ENCODE measurements at places on chromosomes 5 and 9. TPM values are rescaled to one million over a fixed set of nuclear protein-coding genes. Genes with fewer than 3 reads are reported as not detected.

DNA sequence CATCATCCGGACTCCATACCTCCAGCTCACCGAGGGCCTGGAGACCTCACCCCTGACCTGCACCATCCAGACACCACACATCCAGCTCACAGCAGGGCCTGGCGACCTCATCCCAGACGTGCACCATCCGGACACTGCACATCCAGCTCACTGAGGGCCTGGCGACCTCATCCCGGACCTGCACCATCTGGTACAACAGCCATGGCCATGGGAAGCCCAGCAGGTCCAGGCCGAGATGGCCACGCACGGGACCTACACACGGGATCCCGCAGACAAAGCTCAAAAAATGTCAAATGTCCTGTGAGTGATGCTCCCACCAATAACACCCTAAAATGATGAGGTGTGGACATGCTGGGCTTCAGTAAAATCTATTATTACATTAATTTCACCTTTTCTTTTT, 9.7 kb downstream of the TERT start:
- DNase-seq, result no peak

DNA sequence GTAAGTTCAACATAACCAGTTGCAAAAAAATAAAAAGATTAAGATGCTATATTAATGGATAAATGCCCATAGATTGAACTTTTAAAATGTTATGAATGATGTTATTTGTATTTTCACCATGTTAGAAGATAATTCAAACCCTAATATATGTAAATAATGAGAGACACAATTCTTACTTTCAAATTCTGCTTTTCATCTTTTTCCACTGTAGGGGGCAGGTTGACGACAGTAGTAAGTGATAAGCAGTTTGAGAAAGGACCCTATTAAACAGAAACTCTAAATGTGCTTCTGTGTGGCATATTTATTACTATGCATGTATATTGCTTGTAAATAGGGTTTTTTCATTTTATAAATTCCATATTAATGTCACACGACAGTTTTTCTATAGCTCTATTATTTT, 591.1 kb downstream of the SEMA5A start:
- DNase-seq, result no peak

- DNase-seq, result no peak
Observed at GRCh38 chr5:97998941-97999340, 774.5 kb upstream of the RGMB start.

DNA sequence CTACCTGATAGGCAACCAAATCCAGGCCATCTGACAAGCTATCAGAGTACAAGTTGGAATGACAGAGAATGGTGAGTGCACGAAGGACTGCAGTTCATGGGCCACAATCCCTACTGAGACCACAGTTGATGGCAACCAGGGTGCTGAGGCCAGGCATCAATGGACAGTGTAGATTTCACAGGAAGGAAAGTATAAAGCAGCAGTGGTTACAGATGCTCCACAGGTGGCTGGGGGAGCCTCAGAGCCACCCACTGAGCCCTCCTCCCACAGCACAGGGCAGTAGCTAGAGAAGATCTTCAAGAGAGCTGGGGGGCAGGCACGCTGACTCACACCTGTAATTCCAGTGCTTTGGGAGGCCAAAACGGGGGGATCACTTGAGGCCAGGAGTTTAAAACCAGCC, 49.4 kb downstream of the RETREG1 start:
- no peak for DNase-seq

- DNase-seq, result no peak
Observed at GRCh38 chr9:117777823-117778222, 73.6 kb downstream of the TLR4 start.

- no peak for DNase-seq
Observed at GRCh38 chr9:131394464-131395156, 724 bp downstream of the PRRC2B start.

- no peak for DNase-seq
Observed at GRCh38 chr9:133274236-133275104, 531 bp downstream of the ABO start.

- no peak for DNase-seq
Observed at GRCh38 chr9:16196206-16196605, 643.4 kb downstream of the CCDC171 start.

GRCh38 chr9:138063785-138064184, 186.2 kb downstream of the CACNA1B start:
- DNase-seq, result no peak

GRCh38 chr5:43676083-43676840, 73.3 kb downstream of the NNT start:
- no peak for DNase-seq

GRCh38 chr9:14677872-14678271, 15.4 kb downstream of the ZDHHC21 start:
- DNase-seq, result no peak

DNA sequence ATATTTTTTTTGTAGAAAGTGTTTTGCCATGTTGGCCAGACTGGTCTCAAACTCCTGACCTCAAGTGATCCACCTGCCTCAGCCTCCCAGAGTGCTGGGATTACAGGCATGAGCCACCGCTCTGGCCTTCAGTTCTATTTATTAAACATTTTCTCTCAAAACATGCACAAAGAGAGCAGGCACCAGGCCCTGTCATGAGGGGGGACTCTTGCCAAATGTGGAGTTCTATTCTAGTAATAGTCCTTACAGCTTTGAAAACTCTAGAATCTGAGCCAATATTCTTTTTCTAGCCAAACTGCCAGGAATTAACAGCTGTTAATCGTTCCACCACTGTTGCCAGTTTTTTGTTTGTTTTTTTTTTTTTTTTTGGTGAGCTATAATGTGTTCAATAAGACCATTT, 124.6 kb downstream of the TARS1 start:
- peak; percentile 9 for DNase-seq

DNA sequence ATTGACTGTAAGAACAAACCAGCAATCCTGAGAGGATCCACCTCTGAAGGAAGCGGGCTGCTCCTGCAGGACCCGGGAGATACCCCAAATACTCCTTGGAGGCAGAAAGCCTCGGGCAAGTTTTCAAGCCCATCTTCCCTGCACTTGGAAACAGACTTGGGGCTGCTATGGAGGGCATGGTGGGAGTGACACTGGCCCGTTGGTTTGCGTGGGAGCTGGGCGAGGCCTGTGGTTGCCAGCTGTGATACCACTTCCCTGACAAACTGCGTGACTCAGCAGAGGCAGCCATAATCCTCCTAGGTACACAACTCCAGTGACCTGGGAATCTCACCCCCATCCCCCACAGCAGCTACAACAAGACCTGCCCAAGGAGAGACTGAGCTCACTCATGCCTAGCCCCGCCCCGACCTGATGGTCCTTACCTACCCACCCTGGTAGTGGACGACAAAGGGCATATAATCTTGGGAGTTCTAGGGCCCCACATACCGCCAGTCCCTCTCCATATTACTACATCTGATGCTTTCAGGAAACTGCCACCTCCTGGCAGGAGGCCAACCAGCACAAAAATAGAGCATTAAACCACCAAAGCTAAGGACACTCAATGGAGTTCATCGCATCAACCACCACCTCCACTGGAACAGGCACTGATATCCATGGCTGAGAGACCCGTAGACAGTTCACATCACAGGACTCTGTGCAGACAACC, 38.1 kb upstream of the VLDLR start:
- no peak for DNase-seq

DNA sequence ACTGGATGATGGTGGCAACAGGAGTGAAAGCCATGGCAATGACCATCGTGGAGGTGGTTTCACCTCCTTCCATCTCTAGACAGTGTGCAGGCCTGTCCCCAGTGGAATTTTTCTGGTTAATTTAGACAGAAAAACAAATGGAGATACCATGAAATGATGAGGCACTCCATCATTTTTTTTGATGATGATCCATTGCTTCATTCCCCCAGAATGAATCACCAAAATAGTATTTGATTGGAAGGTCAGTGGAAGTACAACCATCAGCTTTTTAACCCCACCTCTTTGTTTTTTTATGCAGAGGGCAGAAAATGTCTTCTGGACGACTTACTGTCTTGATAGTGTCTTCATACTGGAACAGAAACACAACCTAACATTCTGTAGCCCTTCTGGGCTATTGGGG, 42.6 kb upstream of the ADRA1B start:
- DNase-seq, result no peak

- DNase-seq, result peak; percentile 85
Observed at GRCh38 chr5:36743891-36744772, 132.4 kb upstream of the NIPBL start.

GRCh38 chr5:118996098-118996497, 7.8 kb upstream of the DTWD2 start:
- no peak for DNase-seq

DNA sequence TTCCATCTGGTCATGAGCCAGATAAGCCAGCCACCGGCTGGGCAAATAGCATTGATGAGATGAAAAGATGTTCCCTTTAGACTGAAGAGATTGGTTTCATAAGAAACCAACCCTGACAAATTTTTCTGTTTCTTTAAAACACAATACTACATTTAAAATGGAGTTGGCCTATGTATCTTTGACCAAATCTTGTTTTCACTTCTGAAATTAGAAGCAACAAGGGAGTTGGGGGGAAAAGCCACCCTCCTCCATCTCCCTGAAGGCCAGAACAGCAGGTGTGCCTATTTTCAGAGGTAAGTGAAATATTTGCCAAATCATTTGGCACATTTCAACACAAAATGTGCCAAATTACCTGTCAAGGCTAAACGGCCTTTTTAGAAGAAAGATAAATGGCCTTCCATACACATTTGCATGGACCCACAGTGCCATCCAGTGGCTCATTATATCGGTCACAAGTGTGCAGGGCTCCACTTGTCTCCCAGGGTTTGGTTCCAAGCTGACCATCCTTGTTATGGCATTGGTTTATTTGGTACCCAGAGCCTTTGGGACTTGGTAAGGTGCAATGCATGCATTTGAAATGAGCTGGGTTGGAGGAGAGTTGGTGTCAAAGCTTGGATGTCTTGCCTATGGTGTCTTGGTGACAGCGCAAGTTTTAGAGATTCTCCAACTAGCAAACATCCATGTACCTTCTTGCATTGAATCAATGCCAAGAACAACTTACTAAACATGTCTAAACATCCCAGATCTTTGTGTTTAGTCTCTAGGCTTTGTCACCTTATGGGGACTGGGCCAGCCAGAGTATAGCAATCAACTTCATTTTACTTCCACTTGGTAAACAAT, 372.0 kb upstream of the KIF2A start:
- DNase-seq, result peak; percentile 52

- DNase-seq, result no peak
Observed at GRCh38 chr9:71830929-71831328, 62.6 kb upstream of the CEMIP2 start.

DNA sequence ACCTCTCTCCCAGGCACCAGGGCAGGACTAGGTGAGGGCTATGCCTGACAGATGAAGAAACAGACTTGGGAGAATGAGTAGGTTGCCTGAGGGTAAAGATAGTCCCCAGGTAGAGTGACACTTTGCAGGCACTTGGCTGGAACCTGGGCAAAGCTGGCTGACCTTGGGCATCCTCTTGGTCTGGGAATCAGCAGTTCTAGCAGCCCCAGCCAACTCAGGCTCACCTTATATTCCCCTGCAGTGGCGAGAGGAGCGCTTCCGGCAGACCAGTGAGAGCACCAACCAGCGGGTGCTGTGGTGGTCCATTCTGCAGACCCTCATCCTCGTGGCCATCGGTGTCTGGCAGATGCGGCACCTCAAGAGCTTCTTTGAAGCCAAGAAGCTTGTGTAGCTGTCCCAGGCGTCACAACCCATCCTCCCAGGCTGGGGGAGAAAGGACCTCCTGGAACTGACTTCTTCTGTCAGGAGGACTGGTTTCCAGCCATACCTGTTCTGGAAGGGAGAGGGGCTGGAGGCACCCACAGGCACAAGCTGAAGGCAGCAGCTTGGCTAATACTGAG, 3.1 kb downstream of the TMED9 start:
- DNase-seq, result no peak

- DNase-seq, result peak; percentile 83
Observed at GRCh38 chr9:81874931-81875330, 53.3 kb upstream of the SPATA31D4 start.

GRCh38 chr9:95425910-95426551, 90.7 kb downstream of the PTCH1 start:
- DNase-seq, result peak; percentile 21

GRCh38 chr9:19446361-19446861, 37.6 kb downstream of the ACER2 start:
- DNase-seq, result no peak

- DNase-seq, result no peak
Observed at GRCh38 chr5:128974567-128974966, 9.3 kb downstream of the SLC27A6 start.

DNA sequence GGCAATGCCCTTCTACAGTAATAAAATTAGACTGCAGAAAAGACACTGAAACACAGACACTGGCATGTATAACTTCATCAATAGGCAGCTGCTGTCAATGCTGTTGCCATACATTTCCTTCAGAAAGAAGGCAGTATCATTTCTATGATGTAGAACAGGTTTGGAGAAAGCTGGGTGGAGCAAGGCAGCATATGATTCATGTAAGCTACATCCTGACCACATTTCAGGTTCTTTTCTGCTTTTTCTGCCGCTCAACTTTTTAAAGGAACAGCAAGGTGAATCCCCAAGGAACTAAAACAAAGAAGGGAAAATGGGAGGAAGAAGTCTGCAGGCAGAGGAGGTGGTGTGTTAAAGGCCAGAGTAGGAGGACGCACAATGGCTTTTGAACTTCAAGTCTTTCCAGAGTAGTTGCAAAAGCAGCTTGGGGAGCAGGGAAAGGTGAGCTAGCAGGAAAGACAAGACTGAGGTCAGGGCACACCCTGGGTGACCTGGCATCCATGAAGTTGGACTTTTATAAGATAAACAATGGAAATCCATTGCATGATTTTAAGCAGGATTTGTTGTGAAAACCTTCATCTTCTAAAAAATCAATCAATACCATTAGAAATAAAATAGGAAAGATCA, 142.1 kb downstream of the MED10 start:
- no peak for DNase-seq

DNA sequence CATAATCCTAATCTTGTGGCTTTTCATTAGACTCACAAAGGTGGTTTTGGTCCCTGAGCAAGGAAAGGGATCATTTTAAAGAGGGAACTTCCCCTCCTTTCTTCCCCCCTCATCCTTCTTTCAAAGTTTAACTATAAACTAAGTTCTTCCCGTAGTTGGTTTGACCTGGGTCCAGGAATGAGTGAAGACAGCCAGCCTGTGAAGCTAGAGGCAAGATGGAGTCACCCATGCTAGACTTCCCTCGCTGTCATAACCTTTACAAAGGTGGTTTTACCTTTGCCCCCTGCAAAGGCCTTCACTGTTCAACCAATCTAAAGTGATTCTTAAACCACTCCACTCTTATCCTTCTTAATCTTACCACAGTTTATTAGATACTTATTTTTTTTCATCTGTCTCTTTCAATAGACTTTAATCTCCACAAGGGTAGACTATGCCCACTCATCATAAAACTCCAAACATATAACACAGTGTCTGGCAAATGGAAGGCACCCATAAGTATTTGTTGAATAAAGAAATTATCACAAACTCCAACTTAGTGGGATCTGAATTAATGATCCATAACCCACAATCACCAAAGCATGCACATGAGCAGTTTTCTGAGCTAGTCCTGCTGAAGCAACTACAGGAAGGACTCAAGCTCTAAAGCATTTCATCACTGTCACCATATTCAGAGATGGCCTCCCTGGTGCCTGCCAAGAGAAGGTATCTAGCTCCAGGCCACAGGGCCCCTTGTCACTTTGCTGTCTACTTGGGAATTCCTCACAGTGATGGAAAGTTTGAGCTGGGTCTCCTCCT, 369.0 kb downstream of the SPOCK1 start:
- DNase-seq, result no peak

The CAMSAP1 gene
- polyA plus RNA-seq, result 26.0 TPM

The FER gene
- polyA plus RNA-seq, result 19.3 TPM

The LRRC26 gene
- polyA plus RNA-seq, result 0.34 TPM

The FCN1 gene
- polyA plus RNA-seq, result 3.6 TPM

The CATSPER3 gene
- 1.5 TPM for polyA plus RNA-seq

The SLC28A3 gene
- polyA plus RNA-seq, result 0.05 TPM

The OR1N2 gene
- not detected for polyA plus RNA-seq

The SLCO6A1 gene
- not detected for polyA plus RNA-seq

The GPR150 gene
- polyA plus RNA-seq, result not detected

The PCDHA13 gene
- polyA plus RNA-seq, result not detected

The LCN15 gene
- 0.06 TPM for polyA plus RNA-seq

The FST gene
- polyA plus RNA-seq, result 12.1 TPM

Measured in renal pelvis (tissue), 12 donors.